Right renal pelvis (tissue), 4 donors: ENCODE measurements at places on chromosomes 6 and 20. TPM values are rescaled to one million over a fixed set of nuclear protein-coding genes. Genes with fewer than 3 reads are reported as not detected.

FAM217A gene
- 1.3 TPM for polyA plus RNA-seq

UNC5CL gene
- 5.3 TPM for polyA plus RNA-seq

MYLK4 gene
- 1.5 TPM for polyA plus RNA-seq

GABRR1 gene
- 2.1 TPM for polyA plus RNA-seq
